ENCODE measurements at places on chromosomes 1 and 21. TPM values are rescaled to one million over a fixed set of nuclear protein-coding genes. Genes with fewer than 3 reads are reported as not detected.

GRCh38 chr1:56863265-56863992 lies 8.8 kb downstream of the C8A start:
- no peak for DNase-seq

GRCh38 chr1:118039170-118039569 lies 109.6 kb downstream of the WDR3 start:
- no peak for DNase-seq

DNA sequence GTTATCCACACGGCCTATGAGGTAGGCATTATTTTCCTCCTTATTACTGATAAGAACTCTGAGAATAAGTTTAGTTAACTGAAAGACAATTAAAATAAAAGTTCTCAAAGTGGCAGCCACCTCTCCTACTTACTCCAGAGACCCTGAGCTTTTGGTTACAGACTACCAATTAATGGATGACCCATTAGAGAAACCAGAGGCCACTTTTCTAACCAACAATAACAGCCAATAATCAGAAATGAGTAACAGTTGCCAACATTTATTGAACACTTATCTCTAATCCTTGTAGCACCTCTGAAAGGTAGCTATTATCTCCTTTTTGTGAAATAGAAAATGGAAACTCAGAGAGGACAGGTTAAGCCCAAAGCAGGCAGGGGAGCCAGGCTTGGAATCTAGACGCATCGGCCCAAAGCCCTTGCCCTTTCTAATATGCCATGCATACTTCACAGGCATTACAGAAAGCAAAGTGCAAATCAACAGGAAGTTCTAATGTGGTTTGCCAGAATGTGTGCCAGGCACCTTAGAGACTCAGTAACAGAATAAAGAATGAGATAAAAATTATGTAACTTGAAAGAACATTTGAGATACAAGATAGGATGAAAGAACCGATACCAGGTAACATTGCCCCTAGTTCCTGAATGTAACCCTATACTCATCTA lies 50.0 kb downstream of the BEND5 start:
- DNase-seq: no peak

The F5 gene
- total RNA-seq: 3.7 TPM

The SH2D2A gene
- total RNA-seq: 3.2 TPM

The KIF17 gene
- 3.5 TPM for total RNA-seq

DNA sequence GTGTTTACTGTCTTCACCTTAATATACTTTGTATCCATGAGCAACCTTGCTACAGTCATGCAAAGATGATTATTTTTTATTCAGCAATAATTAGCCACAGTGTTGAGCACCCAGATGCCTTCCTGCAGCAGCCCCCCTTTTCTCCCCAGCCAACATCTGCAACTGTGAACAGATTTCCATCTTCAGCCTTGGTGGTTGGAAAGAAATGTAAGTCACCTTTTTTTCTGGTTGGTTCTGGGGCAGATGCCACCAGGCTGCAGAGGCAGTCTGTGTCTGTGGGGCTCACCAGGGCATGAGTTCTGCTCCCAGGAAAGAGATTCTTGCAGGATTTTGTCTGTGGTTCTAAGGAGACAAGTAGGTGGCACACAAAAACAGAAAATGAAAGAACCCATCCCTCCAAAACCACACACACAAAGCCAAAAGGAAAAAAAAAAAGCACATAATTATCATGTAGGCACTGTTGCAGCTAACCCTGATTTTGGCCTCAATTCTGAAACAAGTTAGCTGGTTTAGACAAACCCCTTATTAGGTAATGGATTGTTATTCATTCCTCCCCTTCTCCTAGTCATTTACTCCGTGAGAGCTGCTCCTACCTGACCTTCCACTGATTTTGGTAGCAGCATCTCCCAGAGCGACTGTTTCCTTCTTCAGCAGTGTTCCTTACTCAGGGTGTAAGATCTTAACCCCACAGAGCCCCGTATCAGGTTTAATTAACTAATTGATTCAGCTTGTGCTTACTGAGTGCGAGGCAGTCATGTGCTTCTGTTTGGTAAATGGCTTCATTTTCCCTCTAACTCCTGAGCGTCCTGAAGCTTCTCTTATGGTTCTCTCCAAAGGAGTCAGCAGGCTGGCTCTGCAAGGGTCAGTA lies 36.5 kb downstream of the GALNT2 start:
- no peak for DNase-seq

DNA sequence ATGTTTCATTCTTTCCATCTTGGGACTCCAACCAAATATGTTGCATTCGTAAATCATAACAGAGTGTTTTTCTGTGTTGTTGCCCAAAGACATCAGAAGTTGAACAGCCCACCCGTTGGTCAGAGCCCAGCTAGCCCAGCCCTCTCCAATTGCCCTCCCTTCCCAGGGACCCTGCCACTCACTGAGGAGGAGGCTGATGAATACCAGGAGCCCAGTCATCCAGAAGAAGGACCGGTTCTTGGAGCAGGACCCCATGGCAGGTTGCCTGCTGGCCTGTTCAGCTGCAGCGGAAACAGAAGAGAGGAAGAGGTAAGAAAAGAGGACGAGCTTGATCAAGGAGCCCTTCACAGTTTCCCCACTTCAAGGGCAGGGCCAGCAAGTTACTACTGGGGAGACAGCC lies 172.2 kb upstream of the ETV3 start:
- no peak for DNase-seq

The SPATA46 gene
- total RNA-seq: not detected

GRCh38 chr1:109765896-109766615 lies 2.3 kb upstream of the EPS8L3 start:
- DNase-seq: no peak

DNA sequence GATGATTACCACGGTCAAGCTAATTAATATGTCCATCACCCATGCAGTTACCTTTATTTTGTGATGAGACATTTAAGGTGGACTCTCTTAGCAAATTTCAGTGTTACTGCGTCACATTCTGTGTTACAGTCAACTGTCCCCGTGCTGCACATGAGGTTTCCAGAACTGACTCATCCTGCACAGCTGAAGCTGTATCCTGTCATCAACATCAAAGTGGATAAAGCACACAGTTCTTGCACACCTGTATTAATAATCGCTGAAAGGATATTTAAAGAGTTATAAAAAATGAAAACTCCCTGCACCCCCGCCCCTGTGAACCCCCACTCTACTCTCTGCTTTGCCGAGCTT lies 3.4 kb upstream of the KRTAP10-5 start:
- DNase-seq: no peak

DNA sequence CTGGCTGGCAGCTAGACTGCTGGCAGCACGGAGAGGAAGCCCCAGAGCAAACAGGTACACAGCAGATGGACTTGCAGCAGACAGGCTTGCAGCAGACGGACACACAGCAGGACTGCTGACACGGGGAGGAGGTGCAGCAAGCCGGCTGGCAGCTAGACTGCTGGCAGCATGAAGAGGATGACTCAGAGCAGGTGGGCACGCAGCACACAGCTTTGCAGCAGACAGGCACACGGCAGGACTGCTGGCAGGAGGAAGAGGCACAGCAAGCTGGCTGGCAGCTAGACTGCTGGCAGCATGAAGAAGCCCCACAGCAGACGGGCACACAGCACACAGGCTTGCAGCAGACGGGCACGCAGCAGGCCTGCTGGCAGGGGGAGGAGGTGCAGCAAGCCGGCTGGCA lies 498 bp downstream of the KRTAP10-2 start:
- DNase-seq: no peak

The LRRC71 gene
- not detected for total RNA-seq

The RPTN gene
- not detected for total RNA-seq

- no peak for DNase-seq
Observed at GRCh38 chr1:24535021-24535424, 20.9 kb upstream of the NCMAP start.

DNA sequence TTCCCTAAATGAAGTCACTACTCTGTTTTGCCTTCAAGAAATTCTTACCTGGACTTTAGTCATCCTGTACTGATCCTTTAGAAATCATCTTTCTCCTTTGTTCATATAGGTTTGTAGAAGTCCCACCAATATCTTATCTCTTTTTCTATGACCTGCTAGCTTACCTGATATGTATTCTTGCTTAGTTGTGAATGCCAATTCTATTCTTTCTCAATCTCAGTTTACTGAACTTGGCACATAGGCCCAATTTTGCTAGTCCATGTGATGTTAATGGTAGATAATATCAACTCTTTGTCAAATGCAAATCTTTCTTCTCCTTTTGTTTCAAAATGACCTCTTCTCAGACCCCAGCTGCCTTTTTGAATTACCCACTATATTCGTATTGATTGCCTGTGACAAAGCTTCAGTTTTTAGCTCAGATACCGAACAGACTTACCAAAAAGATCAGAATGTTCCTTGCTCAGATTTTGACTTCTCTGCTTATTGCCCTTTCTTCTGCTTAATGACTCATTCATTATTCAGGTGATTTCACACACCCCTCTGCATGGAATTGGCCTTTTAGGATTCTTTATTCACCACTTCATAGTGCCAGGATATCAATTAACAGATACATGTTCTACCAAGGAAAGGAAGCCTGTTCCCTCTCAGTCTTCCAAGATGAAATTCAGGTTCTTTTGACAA lies 20.6 kb downstream of the IPO9 start:
- no peak for DNase-seq

- no peak for DNase-seq
Observed at GRCh38 chr1:210257698-210258529, 25.3 kb downstream of the SERTAD4 start.

The GCSAML gene
- total RNA-seq: 2.3 TPM

The METTL13 gene
- 21.3 TPM for total RNA-seq

DNA sequence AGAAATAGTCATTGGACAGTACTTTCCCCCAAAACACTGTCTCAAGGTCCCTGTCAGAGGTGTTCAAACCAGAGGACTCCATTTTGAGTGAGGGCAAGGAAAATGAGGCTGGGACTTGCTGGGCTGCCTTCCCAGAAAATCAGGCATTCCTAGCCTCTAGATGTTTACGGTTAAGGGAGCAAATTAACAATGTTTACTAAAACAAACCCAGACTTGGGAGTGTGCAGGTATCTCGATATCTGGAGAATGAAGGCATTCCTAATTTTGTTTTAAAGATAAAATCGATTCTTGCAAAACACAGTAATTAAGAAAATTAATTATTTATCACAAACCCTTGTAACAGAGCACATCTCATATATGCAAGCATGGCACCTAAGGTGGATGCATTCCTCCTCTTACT lies 48.9 kb upstream of the CITED4 start:
- no peak for DNase-seq

DNA sequence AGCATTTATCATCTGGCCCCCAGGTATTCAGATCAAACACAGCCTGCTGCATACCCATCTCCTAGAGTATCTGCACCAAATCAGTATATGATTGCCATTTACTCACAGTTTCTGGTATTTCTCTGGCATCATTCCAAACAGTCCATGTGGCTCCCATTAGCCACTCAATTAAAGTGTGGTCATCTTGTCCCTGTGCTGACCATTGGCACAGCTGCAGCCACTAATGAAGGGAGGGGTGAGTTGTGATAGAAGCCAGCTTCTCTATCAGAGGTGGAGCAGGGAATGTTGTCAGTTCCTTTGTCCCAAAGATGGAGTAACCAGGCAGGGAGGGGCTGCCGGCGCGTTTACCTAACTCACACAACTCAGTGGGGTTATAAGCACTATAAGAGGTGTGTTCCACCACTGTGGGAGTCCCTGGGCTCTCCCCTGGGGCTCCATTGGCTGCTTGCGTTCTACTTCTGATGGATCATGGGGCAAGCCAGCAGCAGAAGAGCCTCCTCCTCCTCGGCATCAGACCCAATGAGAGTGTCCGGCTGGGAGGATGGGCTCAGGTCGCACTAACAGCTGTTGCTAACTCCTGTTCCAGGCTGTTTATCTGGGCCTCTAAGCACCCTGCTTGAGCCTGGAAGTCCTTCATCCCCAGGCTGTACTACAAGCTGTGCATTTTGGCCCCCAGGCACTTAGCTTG lies 108.6 kb downstream of the GDAP2 start:
- DNase-seq: no peak

DNA sequence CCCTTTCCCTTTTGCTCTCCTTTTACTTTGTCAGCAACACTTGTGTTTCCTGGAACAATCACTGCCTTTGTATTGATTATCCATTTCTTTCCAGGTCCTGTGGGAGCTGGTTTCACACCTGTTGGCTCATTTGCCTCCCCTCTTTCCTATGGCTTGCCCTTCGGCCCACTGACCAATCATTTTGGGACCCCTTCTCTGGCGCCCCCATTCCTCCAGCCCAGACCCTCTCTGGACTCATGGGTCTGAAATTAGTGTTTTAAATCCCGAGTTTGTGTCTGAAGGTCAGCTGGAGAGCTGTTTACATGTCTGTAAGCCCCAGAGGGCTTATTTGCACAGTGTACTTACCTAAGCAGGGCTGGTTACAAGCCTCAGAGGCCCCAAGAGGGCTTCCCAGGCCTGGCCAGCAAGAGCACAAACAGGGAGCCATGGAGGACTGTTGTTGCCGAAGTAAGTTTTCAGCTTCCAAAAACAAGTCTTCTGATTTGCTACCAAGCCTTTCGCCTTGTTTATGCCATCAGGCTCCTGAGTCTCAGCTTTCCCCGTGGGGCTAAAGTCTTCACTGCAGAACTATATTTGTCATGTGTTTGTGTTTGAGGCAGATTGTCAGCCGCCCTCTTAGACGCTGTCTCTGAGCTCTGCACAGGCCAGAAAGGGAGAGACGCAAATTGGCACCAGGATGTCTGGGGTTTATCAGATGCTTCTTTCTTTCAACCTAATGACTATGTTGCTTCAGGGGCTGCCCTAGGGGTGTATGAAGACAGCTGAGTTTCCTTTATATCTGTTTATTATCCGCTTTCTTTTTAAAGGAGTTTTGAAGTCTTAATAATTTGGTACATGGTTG lies 93.0 kb downstream of the ATP1A1 start:
- DNase-seq: no peak

DNA sequence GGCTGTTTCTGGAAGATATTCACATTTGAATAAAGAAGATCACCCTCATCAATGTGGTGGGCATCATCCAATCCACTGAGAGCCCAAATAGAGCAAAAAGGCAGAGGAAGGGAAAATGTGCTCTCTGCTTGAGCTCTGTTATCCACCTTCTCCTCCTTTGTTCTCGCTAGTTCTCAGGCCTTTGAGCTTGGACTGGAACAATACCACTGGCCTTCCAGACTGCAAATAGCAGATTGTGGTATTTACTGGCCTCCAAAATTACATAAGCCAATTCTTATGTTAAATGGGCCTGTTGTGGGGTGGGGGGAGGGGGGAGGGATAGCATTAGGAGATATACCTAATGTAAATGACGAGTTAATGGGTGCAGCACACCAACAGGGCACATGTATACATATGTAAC lies 219.3 kb downstream of the C1orf94 start:
- DNase-seq: no peak

The AUNIP gene
- not detected for total RNA-seq

The INKA2 gene
- 8.8 TPM for total RNA-seq

DNA sequence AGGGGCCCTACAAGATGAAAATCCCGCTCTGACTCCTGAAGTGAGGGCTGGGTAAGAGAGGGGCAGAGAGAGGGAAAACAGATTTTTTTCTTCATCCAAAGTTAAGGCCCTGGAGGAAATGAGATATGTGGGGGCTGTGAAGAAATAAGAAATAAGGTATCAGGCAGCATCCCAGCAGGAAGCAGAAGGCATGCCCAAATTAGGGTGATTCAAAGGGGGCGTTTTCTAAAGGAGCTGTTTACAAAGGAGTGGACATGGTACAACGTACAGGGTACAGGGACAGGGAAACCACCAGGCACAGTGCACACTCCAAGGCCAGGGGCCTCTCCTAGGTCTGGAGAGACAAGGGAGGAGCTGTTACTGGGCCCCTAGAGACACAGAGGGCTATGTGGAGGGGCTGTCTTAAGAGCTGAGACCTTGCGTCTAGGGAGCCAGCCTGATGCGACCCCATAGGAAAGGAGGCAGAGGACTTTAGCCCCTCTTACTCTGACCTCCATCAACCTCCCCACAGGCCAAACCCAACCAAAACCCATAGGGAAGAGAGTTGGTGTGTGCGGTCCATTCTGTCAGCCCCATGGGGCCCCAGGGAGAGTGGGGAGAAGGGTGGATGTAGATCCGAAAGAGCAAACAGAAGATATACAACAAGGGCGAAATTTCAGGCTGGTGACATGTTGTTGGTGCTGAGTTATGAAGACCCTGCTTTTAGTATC lies 38.6 kb downstream of the STYXL2 start:
- DNase-seq: no peak

Data from omental fat pad (tissue), 4 donors.